CD4-positive, alpha-beta T cell (primary cell): ENCODE measurements at places on chromosomes 6 and 20.

DNA sequence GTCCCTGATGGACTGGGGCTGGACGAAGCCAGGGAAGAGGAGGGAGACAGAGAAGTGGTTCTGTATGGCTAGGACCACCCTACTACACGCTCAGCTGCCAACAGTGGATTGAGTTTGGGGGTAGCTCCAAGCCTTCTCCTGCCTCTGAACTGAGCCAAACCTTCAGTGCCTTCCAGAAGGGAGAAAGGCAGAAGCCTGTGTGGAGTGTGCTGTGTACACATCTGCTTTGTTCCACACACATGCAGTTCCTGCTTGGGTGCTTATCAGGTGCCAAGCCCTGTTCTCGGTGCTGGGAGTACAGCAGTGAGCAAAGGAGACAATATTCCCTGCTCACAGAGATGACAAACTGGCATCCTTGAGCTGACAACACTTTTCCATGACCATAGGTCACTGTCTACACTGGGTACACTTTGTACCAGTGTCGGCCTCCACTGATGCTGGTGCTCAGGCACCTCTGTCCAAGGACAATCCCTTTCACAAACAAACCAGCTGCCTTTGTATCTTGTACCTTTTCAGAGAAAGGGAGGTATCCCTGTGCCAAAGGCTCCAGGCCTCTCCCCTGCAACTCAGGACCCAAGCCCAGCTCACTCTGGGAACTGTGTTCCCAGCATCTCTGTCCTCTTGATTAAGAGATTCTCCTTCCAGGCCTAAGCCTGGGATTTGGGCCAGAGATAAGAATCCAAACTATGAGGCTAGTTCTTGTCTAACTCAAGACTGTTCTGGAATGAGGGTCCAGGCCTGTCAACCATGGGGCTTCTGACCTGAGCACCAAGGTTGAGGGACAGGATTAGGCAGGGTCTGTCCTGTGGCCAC is 11.3 kb upstream of the RBCK1 start:
- DNase-seq = no peak

DNA sequence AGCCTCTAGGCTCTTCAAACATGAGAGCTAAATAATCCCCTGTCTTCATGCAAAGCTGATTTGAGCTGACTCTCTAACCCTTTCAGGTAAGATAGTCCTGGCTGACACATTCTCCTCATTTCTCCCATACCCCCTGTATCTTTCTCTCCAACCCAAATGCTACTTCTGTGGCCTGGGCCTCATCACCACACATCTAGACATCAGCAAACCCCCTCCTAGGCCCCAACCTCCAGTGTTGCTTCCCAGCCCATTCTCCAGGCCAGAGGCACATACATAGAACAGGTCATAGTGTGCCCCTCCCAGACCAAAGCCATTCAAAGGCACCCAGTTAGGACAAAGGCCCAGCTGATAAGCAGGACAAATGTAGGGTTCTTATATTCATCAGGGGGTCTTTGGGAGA is 84.9 kb downstream of the ANKRD60 start:
- no peak for DNase-seq

DNA sequence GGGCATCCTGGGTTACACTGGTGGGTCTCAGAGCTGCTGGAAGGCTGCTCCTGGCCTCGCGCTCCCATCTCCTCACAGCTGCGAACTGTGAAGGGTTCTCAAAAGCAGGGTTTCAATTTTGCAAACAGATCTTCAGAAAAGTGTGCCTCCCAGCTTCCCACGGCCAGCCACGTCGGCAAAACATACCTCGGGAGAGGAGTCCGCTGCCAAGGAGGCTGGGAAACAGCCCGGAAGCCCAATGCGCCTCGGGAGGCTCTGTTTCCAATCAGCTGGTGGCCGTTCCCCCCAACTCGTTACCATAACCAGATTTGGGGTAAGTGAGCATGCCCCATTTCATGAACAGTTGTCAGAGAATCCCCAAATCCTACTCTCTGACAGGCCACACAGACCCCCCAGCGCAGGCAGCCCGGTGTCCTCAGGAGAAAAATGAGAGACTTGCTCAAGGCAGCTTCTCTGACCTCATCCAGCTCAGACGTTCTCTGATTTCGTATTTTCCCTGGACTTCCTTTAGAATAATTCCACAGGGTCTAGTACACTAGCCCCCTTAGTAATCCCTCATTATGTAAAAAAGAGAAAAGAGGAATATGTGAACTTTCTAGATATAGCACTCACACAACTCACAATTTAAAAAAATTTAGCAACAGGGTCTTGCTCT is 98.4 kb downstream of the SNX5 start:
- no peak for DNase-seq

GRCh38 chr6:24228681-24229255 is 102.8 kb downstream of the NRSN1 start:
- no peak for DNase-seq

GRCh38 chr6:53216301-53216700 is 67.7 kb upstream of the GCM1 start:
- no peak for DNase-seq

DNA sequence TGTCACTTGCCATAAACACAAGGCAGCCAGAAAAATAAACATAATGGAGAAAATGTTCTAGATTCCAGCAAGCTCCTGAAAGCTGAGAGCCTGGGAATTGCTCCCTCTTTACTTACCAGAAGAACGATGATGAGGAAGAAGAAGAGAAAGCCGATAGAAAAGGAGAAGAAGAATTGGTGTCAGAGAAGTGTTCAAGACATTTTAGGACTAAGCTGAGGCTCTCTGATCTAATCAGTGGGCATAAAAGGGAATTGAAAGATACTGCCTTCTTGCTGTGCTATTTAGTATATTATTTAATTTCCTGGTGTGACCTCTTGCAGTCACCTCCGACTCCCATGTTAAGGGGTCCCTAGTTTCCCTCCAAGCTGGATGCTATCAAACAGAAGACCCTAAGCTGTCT is 316.6 kb upstream of the JARID2 start:
- DNase-seq = no peak

DNA sequence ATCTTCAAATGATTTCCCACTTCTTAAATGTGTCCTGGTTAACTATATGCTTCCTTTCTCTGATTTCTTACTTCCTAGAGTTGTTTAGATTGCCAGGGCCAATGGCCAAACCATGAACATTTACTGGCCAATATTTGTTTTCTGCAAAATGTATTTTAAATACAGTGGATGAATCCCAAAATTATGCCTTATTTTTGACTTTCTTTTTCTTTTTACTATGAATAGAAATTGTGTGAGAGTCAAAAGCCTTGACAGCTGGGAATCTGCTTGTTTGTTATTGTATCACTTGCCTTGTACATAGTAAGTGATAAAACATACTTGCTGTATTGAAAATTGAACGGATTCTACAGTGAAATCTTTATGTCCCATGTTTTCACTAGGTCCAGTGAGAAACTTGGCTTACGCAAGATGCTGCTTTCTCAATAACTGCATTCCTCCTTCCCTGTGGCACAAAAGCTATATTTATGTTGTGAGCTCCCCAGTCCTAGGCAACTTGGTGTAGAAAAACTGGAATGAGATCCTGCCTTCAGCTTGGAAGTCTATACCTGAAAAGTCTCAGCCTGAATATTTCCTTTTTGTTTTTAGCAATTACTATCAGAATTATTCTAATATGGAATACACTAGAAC is 295.2 kb downstream of the EPHA7 start:
- no peak for DNase-seq

DNA sequence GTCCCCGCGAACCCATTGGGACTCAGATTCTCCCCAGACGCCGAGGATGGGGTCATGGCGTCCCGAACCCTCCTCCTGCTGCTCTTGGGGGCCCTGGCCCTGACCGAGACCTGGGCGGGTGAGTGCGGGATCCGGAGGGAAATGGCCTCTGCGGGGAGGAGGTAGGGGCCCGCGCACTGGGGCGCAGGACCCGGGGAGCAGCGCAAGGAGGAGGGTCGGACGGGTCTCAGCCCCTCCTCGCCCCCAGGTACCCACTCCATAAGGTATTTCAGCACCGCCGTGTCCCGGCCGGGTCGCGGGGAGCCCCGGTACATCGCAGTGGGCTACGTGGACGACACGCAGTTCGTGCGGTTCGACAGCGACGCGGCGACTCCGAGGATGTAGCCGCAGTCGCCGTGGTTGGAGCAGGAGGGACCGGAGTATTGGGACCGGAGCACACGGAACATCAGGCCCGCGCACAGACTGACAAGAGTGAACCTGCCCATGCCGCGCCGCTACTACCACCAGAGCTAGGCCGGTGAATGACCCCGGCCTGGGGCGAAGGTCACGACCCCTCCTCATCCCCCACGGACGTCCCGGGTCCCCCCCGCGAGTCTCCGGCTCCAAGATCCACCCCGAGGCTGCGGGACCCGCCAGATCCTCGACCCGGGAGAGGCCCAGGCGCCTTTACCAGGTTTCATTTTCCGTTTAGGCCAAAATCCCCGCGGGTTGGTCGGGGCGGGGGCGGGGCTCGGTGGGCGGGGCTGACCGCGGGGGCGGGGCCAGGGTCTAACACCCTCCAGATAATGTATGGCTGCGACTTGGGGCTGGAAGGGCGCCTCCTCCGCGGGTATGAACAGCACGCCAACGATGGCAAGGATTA is 15.7 kb upstream of the HLA-A start:
- peak; percentile 77 for DNase-seq

- DNase-seq = no peak
These were observed 105.9 kb upstream of the PDE10A start for GRCh38 chr6:165768961-165769360.

DNA sequence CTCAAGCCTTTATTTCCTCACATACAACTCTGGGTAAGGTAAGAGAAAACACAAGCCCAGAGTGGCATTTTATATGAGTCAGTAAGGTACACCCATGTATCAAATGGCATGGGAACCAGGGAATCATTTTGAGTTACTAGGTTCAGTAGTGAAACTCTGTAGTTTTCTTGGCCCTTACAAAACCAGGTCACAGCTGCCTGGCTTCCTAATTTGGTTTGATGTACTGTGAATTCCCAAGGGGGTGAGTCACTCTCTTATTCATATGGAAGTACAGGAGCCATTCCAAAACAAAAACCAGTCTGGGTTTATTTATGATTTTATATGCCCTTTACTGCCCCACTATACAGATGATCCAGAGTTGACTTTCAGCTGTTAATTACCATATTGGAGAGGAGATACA is 70.7 kb downstream of the PDE7B start:
- DNase-seq = no peak

DNA sequence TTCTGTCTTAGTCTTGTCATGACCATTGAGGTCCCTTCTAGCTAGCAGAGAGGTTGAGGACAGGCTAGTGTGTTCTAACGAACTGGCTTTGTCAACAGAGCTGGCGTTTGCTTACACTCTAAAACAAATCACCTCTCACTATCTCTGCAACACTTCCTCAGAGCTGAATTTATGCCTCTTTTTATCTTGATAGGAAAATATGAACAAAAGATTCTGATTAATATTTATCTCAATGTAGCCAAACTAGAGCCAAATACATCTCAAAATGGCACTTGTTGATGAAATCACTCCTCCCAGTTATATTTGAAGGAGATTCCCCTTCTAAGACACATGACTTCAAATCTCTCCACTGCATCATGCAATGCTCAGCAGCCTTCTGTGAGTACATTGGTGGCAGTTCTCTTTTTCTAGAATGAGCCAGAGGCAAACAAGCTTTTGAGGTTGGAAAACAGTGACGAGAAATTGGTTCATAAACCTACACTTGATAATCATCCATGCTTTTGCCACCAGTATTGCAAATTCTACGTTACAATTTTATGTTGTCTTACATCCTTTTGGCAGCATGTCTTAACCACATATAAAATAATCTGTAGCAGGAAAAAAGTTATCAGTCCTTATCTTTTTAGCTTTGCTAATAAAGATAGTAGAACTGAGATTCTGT is 615.7 kb upstream of the CITED2 start:
- DNase-seq = no peak

DNA sequence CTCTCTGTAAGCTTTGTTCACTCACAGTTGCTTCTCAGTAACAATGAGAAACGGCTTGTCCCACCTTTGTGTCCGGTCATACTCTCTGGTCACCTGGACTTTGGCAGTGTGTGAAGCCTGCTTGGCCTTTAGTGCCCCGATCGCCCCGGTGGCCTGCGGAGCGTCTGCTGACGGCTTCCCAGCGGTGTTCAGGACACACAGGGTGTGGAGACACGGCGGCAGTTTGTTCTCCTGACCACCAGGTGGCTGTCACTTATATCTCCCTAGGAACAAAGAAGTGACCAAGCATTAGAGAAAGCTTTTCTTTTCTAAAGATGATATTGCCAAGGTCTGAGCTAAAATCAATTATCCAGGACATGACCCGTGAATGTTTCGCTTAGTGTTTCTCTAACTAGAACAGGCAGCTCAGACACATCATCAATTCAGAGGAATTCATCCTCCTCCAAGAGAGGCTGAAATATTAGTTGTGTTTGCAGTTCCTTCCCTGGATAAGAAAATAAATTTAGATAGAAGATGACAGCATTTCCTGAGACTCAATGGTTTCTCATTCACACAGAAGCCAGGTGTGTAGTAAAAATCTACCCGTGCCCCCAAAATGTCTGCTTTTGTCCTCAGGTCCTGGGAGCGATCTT is 167.4 kb upstream of the THBS2 start:
- DNase-seq = no peak

GRCh38 chr20:4961746-4962145 is 39.6 kb downstream of the SLC23A2 start:
- no peak for DNase-seq

- no peak for DNase-seq
These were observed 58.1 kb upstream of the PLN start for GRCh38 chr6:118489990-118490389.
